ENCODE measurements at places on chromosomes 12 and 14. TPM values are rescaled to one million over a fixed set of nuclear protein-coding genes. Genes with fewer than 3 reads are reported as not detected.

Gene C12orf60
- 0.11 TPM for total RNA-seq

- H3K4me3 ChIP-seq = no peak overlapping the region
- H3K27me3 ChIP-seq = no peaks in the 10 kb centered on the region
- no peak for DNase-seq
Observed at GRCh38 chr14:88352698-88353097, 29.6 kb upstream of the KCNK10 start.

GRCh38 chr12:39352471-39353017, 90.4 kb downstream of the KIF21A start:
- no peaks in the 10 kb centered on the region for H3K4me1 ChIP-seq
- no peak overlapping the region for H3K27ac ChIP-seq
- H3K27me3 ChIP-seq = no peaks in the 10 kb centered on the region
- DNase-seq = no peak
- H3K36me3 ChIP-seq = peaks cover 2% of the 10 kb centered on the region
- H3K4me3 ChIP-seq = no peak overlapping the region

Gene CFAP73
- 0.92 TPM for total RNA-seq

DNA sequence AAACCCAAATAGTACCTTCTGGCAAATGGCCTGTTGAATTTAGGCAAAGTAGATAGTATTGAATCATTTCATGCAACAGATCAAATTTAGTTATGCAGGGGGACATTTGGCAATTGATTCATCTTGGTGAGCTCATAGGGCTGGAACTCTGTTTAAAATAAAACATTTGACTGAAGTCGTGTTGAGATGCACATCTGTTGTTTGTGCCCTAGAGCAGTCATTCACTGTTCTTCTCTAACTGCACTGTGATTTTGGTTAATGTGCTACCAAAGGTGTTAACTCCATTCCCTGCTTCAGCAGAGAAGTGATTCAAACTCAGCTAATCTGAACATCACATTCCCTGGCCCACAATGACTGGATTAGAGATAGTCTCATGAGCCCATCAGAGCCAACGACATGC, 44.0 kb upstream of the CSRP2 start:
- no peak overlapping the region for H3K4me3 ChIP-seq
- no peaks in the 10 kb centered on the region for H3K27me3 ChIP-seq
- H3K36me3 ChIP-seq = no peaks in the 10 kb centered on the region
- H3K4me1 ChIP-seq = no peaks in the 10 kb centered on the region

Gene PAPLN
- 0.05 TPM for total RNA-seq

Gene PPP4R3A
- total RNA-seq = 189 TPM

DNA sequence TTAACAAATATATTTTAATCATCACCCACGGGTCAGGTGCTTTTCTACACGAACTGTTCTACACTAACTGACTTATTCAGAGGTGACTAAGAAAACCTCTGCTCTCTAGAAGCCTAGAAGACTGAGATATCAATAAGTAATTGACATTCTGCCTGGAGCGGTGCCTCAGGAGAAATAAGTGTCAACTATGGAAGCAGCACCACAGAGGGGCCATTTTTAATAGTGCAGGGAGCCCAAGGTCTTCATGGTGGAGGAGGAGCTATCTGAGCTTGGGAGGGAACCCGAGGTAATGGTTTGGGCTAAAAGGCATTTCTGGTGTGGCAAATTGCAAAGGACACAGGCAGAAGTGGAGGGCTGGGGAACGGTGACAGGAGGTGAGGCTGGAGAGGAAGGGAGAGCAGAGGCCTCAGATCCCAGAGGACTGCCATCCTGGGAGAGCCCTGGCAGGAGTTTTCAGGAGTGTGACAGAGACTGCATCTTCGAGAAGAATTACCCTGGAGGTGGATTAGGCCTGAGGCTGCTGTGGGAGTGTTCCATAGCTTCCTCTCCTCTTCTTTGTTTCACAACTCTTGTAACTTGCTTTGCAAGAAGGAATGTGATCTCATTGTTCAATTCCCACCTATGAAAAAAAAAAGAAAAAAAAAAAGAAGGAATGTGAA, 123.1 kb downstream of the NPAS3 start:
- no peak overlapping the region for H3K27ac ChIP-seq
- H3K4me1 ChIP-seq = no peaks in the 10 kb centered on the region
- no peak overlapping the region for H3K4me3 ChIP-seq

DNA sequence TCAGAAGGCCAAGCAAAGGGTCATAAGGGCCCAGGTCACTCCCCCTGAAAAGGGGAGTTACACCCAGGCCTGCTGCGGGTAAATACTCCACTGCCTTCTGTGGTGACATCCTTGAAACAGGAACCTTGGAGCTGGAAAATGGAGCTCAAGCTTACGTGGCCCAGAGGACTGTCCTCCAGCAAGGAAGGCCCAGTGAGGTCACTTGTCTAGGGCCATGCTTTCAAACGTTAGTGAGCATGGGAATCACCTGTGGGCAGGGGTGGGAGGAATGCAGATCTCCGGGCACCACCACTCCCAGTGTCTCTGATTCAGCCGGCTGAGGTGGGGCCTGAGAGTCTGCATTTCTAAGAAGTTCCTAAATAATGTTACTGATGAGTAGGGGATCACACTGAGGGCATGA, 140.5 kb upstream of the CCND2 start:
- H3K4me1 ChIP-seq = peaks cover 11% of the 10 kb centered on the region
- H3K27ac ChIP-seq = no peak overlapping the region
- H3K4me3 ChIP-seq = no peak overlapping the region
- H3K36me3 ChIP-seq = no peaks in the 10 kb centered on the region
- no peaks in the 10 kb centered on the region for H3K27me3 ChIP-seq
- DNase-seq = no peak

Gene GAPDH
- 508 TPM for total RNA-seq

Gene ACSM4
- total RNA-seq = not detected

GRCh38 chr14:79161571-79161970, 991.4 kb downstream of the NRXN3 start:
- no peak overlapping the region for H3K27ac ChIP-seq

Gene NTF3
- not detected for total RNA-seq

GRCh38 chr12:5254703-5255102, 177.2 kb upstream of the NTF3 start:
- H3K27ac ChIP-seq = no peak overlapping the region
- DNase-seq = no peak
- H3K36me3 ChIP-seq = no peaks in the 10 kb centered on the region
- H3K27me3 ChIP-seq = peaks cover 4% of the 10 kb centered on the region
- no peaks in the 10 kb centered on the region for H3K4me1 ChIP-seq

DNA sequence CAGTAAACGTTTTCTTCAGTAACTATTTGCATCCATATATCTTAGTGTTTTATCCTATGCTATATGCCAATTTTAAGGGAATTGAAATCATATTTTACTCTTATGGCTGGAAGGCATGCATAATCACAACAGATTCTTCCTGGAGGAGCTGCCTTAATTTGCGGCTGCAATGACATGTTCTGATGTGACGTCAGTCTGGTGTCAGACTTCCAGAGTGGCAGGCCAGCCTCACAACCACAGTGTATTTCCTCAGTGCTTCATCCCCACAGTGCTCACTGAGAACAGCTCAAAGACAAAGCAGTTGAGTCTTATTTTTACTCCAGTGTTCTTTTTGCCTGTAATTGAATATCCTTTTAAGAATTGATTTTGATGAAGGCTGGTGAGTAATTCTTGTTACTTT, 107.1 kb downstream of the PLEKHA5 start:
- no peak overlapping the region for H3K27ac ChIP-seq
- no peak for DNase-seq
- H3K4me1 ChIP-seq = no peaks in the 10 kb centered on the region
- H3K27me3 ChIP-seq = no peaks in the 10 kb centered on the region
- no peak overlapping the region for H3K4me3 ChIP-seq
- no peaks in the 10 kb centered on the region for H3K36me3 ChIP-seq

GRCh38 chr12:39406262-39406661, 36.7 kb downstream of the KIF21A start:
- H3K27me3 ChIP-seq = no peaks in the 10 kb centered on the region
- H3K4me3 ChIP-seq = no peak overlapping the region
- H3K4me1 ChIP-seq = no peaks in the 10 kb centered on the region
- H3K27ac ChIP-seq = no peak overlapping the region

DNA sequence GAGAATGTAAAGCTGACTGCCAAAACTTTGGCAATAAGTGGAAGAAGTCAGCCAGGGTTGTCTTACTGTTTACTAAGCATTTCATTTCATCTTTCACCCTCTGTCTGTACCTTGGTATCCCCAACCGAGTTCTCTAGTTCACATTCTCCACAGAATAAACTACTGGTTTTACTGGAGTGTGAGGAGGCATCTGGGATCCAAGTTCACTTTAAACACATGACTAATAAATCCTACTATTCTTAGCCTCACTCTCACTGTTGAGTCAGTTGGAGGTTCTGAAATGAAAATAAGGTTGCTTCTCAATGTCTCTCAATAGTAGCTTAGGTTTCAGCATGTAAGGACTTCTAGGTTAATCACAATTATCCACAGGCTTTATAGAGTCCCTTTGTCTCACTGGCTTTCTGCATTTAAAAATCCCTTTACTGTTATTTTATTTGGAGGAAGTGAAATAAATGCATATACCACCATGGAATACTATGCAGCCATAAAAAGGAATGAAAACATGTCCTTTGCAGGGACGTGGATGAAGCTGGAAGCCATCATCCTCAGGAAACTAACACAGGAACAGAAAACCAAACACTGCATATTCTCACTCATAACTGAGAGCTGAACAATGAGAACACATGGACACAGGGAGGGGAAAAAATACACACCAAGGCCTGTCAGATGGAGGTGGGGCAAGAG, 95.8 kb downstream of the EPS8 start:
- no peak overlapping the region for H3K27ac ChIP-seq
- no peaks in the 10 kb centered on the region for H3K4me1 ChIP-seq
- no peaks in the 10 kb centered on the region for H3K36me3 ChIP-seq
- no peak overlapping the region for H3K4me3 ChIP-seq
- H3K27me3 ChIP-seq = no peaks in the 10 kb centered on the region
- no peak for DNase-seq

Gene ABCC9
- total RNA-seq = not detected

- peaks cover 7% of the 10 kb centered on the region for H3K27me3 ChIP-seq
- H3K4me3 ChIP-seq = no peak overlapping the region
- H3K4me1 ChIP-seq = no peaks in the 10 kb centered on the region
- no peaks in the 10 kb centered on the region for H3K36me3 ChIP-seq
- H3K27ac ChIP-seq = no peak overlapping the region
- DNase-seq = no peak
Observed at GRCh38 chr12:2180737-2181082, 127.9 kb downstream of the CACNA1C start.

Gene RAD9B
- 0.31 TPM for total RNA-seq
